Myocyte (in vitro differentiated cells): ENCODE measurements at places on chromosomes 1 and 21.

DNA sequence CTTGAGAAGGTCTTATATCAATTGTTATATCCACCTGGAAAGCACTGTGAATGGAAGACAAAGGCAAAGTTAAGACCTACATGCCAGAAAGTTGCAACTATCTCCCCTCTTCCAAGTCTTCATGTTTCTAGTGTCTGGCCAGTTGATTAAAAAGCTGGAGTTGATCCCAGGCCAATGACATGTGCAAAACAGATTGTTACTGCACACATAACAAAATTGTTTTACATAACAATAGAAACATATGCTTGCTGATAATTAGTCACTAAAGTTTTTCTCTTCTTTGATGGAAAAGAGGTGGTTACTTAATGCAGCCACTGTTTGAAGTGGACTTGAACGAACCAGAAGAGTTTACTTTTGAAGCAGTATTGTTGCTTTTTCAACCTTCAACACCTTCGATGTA is 158.2 kb downstream of the TGFBR3 start:
- DNase-seq, result peak; percentile 5

DNA sequence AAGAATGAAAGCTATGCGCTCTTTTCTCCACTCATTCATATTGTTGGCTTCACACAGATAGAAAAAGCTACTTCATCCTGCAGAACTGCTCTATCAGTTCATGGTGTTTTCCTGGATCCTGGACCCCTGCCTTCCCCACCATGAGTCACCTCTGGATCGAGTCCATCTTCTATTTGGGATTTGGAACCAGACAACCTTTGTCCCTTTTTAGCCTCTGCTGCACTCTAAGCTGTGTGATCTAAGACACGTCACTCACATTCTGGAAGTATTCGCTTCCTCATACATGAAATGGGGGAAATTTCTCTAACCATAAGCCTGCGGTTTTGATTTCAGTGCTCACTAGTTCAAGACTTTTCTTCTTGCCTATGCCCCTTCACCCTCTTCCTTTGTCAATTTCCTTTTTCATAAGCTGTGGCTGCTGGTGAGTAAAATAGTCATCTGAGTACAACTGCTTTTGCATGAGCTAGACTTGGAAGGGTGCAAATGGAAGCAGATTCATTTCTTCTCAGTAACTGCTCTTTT is 14.1 kb upstream of the DEGS1 start:
- peak; percentile 69 for DNase-seq

GRCh38 chr1:93758842-93759515 is 77.3 kb upstream of the BCAR3 start:
- DNase-seq, result peak; percentile 18

DNA sequence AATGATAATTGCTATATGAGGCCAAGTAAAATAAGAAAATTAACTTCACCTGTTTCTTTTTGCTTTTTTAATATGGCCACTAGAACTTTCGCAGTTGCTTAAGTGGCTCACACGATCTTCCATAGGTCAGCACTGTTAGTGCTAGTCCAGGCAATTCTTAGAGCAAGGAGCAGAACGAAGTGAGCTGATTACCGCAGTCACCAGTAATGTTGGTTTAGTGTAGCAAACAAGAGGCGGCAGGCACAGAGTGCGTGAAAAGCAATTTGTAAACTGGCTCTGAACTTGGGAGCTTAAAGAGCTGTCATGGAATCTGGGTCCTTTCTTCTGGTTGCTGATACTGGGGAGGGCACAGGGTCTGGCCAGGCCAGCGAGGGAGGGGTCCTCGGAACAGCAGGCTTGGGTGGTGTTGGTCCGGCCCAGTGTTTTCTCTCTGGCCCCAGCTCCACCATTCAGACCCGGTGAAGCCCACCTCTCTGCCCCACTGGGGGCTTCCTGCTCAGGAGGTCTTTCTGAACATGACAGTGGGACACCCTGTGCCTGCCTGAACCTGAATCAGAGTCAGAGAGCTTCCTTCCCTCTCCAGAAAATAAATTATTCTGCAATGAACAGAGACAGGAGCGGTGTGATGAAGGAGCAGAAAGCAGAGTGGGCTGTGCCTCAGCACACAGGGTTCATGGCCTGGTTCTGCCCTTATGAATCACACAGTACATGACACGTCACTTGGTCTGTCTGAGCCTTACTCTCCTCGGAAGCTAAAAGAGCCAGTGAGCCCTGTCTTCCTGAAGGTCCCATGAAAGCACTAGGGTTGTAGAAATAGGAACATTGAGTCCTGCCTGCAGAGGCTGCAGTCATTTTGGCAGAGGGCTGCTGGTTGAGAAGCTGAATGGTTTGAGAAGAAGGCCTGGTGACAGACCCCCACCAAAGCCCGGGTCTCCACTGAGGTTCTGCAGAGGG is 11.9 kb downstream of the ETS2 start:
- peak; percentile 27 for DNase-seq

DNA sequence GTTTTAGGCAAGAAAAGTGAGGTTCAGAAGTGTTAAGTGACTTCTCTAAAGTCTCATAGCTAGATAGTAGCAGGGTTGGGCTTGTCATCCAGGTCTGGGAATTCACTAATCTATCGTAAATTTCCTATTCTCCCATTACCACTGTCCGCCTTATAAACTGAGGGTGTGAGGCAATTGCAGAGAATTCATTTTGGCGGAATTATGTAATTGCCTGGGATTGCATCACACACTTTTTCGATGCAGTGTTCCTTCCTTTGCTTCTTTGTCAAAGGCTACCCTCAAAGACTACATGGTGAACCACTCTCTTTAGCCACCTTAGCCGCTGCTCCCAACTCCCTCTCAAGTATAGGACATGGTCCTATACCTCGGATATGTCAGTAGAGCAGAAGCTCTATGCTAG is 19.1 kb downstream of the SELP start:
- no peak for DNase-seq

GRCh38 chr21:43864962-43865539 is at the start of gene AGPAT3:
TSS of gene AGPAT3 (plus strand) at chr21:43865223. CDS start at chr21:43959682, 94,459 bp downstream.
- peak; percentile 15 for DNase-seq

DNA sequence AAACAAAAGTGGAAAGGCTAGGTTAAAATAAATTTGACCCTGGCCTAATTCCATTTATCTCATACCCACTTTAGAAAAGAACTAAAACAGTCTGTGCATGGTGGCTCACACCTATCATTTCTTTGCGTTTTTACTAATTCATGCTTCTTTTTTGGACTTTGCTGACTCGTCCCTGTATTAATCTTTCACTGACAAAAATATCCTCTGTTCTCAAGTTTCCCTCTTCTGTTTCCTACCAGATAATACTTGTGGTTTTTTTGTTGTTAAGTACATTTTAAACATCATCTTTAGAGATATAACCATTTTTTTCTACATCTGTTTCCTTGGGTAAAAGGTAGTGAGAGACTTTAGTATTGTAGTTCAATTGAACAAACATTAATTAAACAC is 11.5 kb downstream of the CNST start:
- peak; percentile 21 for DNase-seq

GRCh38 chr1:106498238-106498637 is 558.2 kb upstream of the PRMT6 start:
- DNase-seq, result no peak

DNA sequence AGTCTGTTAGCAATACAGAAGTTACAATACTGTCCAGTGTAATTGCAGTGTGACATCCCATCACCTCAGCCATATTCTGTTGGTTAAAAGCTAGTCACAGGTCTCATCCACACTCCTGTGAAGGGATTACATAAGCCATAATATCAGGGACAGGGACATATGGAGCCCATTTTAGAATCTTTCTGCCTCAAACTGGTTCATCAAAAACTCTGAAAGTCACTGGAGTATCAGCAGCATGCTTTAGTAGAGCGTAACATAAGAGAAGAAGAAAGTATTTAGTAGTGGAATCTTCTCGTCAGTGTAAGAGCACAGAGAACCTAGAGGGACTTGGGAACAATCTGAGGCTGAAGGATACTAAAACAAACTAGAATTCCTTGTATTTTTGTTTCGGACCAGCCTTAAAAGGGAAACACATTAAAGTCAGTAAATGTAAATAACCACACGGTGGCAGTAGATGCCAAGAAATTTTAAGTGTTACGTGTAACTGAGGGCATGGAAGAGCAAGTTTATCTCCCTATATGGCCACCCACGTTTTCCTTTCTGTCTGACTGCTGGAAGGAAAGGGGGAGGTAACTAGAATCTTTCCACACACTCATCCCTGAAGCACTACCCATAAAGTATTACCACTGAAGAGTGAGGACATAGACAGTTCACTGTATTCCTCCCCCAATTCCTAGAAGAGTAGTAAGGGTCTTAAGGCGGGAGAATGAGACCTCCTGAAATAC is 41.6 kb upstream of the AGL start:
- peak; percentile 87 for DNase-seq

DNA sequence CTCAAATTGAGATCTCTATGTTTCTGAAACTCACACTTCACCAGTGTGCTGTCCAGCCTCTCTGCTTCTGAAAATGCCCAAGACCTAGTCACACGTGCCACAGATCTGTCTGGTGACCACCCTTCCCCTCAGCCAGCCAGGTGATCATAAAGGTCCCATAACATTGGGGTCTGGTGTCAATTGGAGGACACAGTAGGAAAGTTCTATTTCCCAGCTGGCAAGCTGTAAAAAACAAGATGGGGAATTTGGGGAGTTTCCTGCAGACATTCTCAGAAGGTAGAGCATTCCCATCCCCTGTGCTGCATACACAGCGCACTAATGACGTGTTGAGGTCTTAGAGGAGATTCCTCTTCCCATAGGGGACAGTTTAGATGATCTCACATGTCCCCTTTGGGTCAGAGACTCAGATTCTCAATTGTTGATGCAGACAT is 50.1 kb downstream of the RPS6KA1 start:
- DNase-seq, result no peak
